Activated naive CD4-positive, alpha-beta T cell (primary cell): ENCODE measurements at places on chromosomes 1 and 21.

DNA sequence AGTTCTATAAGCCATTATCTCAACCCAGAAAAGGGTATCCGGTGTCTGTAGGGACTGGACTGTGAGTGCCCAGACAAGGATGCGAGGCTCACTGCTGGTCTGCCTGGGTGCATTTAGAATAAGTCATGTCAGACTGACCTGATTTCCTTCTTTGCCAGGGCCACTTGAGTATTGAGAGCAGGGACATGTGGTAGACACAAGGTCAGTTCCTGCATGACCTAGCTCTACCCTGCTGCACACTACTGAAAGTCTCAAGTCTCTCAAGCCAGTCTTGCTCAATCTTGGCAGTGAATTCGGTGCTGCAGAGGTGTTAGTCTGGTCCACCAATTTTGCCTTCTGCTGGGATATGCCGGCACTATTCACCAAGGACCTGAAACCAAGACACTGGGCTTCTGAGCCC lies 180.1 kb downstream of the C1orf94 start:
- no peak for DNase-seq

DNA sequence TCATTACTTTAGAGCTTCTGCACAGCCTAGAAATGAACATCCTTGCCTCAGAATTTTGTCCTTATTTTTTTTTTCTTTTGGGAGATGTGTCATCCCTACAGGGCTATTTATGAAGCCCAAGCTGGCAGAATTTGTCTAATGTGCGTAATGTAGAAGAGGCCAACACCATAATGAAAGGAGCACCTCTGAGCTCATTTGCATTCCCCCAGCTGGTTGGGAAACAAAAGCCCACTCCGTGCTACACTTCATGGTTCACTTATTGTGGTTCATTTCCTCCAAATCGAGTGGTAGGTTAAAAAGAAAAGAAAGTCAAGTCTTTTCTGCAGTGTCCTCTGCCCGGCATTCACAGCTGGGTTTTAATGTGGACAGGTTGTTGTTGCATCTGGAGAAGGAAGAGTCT lies 73.5 kb downstream of the KAZN start:
- DNase-seq: no peak

DNA sequence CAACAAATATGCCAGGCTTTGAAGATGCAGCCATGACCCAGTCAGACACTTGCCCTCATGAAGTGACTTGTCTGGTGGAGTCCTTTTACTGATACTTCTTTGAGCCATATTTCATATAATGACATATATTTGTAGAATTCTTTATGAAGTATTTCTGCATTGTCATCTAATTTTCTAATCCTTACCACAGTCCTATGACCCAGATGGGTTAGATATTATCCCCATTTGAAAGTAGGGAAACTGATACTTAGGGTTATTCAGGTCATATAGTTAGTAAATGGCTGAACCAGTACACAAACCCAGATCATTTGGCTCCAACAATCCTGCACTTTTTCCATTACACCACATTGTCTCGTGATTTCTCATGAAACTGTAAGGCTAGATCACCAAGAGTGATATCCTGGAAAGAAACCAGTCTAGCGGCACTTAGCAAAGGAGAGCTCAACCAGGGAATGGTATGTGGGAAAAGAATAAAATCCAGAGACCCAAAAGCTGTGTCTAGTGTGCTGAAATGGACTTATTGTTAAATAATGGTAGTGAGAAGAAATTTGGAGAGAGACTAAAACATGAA lies 49.6 kb downstream of the ZFYVE9 start:
- no peak for DNase-seq

- DNase-seq: no peak
Measured at GRCh38 chr1:11229203-11229602, 33.1 kb downstream of the MTOR start.

DNA sequence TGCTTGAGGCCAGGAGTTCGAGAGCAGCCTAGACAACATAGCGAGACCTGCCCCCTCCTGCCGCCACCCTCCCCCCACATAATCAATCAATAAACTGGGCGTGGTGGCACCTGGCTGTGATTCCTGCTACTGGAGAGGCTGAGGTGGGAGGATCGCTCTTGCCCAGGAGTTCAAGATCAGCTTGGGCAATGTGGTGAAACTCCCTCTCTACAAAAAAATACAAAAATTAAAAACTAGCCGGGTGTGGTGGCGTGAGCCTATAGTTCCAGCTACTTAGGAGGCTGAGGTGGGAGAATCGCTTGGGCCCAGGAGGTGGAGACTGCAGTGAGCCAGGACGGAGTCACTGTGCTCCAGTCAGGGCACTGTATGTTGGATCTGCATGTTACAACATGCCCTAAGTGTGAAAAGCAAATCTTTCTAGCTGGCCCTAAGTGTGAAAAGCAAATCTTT lies 7.0 kb upstream of the MDM4 start:
- no peak for DNase-seq

DNA sequence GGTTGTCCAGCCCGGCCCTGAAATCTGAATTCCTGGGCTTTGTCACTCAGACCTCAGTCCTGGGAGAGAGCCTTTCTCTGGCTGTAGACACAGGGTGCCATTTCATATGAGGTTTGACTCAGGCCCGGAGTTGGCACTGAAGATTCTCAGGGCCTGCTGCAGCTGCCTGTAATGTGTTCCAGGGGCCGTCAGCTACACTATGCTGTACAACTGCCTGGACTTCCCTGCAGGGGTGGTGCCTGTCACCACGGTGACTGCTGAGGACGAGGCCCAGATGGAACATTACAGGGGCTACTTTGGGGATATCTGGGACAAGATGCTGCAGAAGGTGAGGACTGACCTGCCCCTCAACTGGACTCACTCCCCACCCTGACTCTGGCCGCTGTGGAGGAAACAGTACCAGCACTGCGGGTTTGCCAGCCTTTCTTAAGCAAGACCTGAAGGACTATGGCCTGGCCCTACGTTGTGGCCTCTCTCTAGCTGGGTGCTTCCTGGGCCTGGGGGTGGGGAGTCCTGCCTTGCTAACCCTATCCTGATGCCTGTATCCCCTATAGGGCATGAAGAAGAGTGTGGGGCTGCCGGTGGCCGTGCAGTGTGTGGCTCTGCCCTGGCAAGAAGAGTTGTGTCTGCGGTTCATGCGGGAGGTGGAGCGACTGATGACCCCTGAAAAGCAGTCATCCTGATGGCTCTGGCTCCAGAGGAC lies 18.9 kb downstream of the FAAH start:
- no peak for DNase-seq

GRCh38 chr1:168755800-168756418 lies 26.9 kb upstream of the DPT start:
- no peak for DNase-seq

GRCh38 chr1:94734963-94735901 lies 84.9 kb upstream of the SLC44A3 start:
- DNase-seq: no peak

- DNase-seq: no peak
Measured at GRCh38 chr21:29641635-29642550, 297.9 kb downstream of the GRIK1 start.

DNA sequence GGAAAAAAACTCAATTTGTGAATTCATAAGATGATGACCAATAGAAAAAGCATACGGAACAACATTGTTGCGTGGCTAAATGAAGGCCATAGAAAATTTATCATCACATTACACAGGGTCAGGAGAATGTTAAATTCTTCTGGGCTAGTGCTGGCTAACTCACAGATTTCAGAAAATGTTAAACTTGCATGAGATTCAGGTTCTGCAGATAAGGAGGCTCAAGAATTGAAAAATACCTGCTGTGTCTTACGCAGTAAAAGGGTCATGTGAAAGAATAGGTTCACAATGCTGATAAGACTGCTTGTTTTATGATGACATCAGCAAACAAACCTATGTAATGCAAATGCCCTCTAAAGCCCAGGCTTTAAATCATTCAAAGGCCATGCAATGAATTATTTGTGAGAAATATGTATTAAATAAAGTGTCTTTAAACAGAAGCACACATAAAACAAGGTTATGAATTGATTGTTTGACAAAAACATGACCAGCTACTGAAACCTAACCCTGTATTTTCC lies 378.8 kb downstream of the USP25 start:
- no peak for DNase-seq

- no peak for DNase-seq
Measured at GRCh38 chr1:24980836-24981630, 51.0 kb upstream of the RUNX3 start.

DNA sequence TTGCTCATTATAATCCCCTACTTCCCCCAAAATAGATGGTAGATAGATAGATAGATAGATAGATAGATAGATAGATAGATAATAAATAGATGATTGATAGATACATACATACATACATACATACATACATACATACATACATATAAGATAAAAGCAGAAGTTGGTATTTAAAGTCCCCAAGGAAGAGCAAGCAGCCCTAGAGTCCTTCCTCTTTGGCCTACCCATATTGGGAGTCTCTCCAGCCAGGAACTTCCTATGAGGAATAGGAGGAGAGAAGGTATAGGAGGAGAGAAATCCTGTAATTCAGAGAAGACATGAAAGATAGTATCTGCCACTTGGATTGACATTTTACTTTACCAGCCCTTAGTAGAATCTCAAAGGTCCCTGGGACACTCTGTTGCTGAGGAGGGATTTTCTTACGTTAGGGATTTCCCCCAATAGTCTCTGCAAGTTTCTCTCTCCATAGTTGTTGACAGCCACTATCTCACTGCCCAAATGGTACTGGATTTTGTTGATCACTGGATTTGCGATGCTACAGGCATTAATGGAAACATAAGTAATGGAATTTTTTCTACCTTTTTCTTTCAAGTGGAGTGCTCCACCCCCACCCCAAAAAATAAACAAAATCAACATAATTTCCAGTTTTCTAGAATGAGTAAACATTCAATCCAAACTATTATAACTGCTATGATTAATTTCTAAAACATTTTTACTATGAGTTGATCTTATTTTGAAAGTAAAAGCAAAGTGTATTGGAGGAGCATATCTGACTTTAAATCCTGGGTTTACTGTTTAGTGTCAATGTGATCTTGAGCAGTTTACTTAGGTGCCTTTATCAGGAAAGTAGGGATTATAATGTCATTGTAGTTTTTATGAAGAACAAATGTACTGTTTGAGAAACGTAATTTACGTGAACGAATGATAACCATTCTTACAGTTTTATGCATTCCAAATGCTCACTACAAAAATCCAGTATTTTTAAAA lies 93.2 kb upstream of the TNFSF4 start:
- DNase-seq: no peak

GRCh38 chr1:61975638-61976037 lies 219.0 kb upstream of the L1TD1 start:
- no peak for DNase-seq

- DNase-seq: no peak
Measured at GRCh38 chr1:107061886-107062285, 5.4 kb downstream of the PRMT6 start.

DNA sequence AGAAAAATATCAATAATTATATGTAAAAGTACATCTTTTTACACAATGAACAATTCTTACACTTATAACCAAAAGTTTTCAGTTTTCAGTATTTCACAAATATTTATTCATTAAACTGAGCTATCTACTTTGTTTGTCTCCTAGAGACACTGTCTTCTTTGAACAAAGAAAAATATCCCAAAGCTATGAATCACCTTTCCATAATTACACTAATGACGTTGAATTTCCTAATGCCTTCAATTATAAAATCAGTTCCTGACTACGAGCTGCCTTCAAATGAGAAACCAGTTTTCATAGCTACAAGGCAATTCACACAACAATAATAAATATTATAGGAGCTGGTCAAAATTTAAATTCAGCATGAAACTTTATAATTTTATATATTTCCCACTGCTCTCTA lies 201.8 kb upstream of the BRINP3 start:
- DNase-seq: no peak
